ENCODE measurements at places on chromosomes 2 and 18. TPM values are rescaled to one million over a fixed set of nuclear protein-coding genes. Genes with fewer than 3 reads are reported as not detected.

Gene TUBA3E
- not detected for total RNA-seq

Gene MSTN
- total RNA-seq = not detected

Gene ELP2
- 88.6 TPM for total RNA-seq

Gene ASIC4
- 0.16 TPM for total RNA-seq

Gene CPS1
- 27.8 TPM for total RNA-seq

Gene ZFAND2B
- total RNA-seq = 33.8 TPM

Gene PIEZO2
- not detected for total RNA-seq

Gene FAM210A
- total RNA-seq = 57.0 TPM

Gene LCT
- not detected for total RNA-seq

- DNase-seq = no peak
Measured at GRCh38 chr2:215979620-215980019, 33.7 kb downstream of the MREG start.

GRCh38 chr2:102346381-102347130 is 9.0 kb upstream of the IL18R1 start:
- DNase-seq = no peak

DNA sequence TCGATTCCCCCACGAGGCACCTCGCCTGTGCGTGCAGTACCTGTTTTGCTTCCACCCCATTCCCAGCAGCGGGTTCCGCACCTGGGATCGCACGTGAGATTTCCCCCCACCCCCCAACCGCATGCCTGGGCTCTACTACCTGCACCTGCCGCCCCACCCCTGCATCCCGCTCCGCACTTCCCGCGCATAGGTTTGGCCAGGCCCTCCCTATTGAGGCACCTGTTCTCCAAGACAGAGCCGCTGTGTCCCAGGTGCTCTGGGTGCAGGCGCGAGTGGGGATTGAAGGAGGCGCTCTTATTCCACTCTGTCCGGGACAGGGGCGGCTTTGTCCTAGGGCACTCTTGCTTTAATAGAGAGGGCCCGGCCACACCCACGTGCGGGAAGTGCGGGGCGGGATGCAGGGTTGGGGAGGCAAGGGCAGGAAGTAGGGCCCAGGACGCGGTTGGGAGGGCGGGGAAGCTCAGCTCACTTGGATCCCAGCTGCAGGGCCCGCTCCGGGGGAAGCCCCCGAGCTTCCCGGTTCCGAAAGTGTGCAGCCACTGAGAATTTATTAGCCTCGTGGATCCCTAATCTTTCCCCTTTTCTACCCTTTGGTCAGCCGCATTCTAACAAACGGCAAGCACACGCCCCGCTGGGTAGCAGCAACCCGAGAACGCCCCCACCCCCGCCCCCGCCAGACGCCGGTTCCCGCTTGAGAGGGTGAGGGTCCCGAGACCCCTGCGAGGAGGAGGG is 670 bp upstream of the MOCOS start:
- peak; percentile 33 for DNase-seq

GRCh38 chr2:19141234-19142004 is 217.0 kb downstream of the OSR1 start:
- no peak for DNase-seq

- DNase-seq = no peak
Measured at GRCh38 chr2:10260130-10260529, 42.6 kb upstream of the HPCAL1 start.

DNA sequence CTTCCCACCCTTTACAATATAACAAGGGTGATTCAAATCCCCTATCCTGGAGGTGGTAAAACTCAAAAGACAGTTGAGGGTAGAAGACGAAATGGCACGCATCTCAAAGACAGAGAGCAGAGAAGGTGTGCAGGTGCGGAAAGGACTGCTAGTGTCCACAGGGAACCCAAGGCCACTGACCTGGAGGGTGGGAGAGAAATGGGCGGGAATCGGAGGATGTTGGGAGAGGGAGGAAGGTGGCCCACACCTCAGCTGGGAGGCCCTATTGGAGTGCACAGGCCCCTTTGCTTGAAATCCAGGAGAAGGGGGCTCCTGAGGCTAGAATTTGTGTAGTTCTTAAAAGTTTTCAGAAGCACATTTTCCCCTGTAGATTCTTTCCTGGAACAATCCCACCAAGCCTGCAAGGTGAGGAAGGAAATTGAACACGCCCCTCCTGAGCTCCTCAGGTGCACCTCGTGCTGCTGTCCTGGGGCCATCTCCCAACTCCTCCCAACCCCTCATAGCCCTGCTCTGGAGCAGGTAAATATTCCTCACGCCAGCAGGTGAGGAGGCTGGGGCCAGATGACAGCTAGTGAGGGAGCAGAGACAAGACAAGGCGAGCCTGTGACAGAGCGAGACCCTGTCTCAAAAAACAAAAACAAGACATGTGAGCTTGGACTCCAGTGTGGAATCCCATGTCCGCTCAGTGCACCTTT is 99.3 kb downstream of the MCFD2 start:
- no peak for DNase-seq

GRCh38 chr2:83471655-83472054 is 987.4 kb downstream of the SUCLG1 start:
- DNase-seq = no peak

GRCh38 chr2:128449226-128450061 is 130.8 kb upstream of the HS6ST1 start:
- no peak for DNase-seq

- DNase-seq = no peak
Measured at GRCh38 chr2:26887151-26887550, 39.2 kb downstream of the DPYSL5 start.

- DNase-seq = no peak
Measured at GRCh38 chr2:41381701-41382100, 666.1 kb upstream of the PKDCC start.

- DNase-seq = peak; percentile 93
Measured at GRCh38 chr2:215498431-215498830, 62.6 kb upstream of the FN1 start.

All from mammary epithelial cell (primary cell).